ENCODE measurements at places on chromosomes 3 and 15.

DNA sequence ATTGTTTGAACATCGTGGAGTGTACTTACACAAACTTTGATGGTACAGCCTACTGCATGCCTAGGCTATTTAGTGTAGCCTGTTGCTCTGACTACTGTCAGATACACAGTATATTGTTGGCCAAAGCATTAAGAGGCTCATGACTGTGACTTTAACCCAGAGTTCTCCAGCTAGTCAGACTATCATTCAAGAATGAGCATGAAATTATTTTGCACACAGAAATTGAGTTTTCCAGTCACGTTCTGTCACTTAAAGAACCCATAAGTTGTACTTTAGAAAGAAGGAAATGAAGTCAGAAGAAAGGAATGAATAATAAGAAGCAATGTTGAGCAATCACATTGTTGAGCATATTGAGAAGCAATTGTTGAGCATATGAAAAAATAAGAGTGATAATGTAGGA, 37.6 kb upstream of the SLC22A13 start:
- DNase-seq: no peak

DNA sequence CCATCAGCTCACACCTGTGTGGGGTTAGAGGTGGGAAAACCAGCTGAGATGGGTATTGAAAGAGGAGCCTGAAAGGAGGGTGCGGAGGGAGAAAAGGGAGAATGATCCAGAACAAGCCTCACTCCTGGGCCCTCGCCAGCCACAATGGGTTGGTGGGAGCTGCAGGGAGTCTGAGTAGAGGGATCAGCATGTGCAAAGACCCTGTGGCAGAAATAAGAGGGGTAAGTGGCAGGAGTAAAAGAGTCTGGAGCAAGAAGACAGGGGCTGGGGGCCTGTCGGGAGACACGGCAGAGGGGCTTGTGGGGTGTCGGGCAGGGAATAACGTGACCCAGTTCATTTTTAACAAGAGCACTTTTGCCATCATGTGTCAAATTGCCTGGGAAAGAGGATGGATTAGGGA, 34.0 kb downstream of the CCDC33 start:
- DNase-seq: no peak

DNA sequence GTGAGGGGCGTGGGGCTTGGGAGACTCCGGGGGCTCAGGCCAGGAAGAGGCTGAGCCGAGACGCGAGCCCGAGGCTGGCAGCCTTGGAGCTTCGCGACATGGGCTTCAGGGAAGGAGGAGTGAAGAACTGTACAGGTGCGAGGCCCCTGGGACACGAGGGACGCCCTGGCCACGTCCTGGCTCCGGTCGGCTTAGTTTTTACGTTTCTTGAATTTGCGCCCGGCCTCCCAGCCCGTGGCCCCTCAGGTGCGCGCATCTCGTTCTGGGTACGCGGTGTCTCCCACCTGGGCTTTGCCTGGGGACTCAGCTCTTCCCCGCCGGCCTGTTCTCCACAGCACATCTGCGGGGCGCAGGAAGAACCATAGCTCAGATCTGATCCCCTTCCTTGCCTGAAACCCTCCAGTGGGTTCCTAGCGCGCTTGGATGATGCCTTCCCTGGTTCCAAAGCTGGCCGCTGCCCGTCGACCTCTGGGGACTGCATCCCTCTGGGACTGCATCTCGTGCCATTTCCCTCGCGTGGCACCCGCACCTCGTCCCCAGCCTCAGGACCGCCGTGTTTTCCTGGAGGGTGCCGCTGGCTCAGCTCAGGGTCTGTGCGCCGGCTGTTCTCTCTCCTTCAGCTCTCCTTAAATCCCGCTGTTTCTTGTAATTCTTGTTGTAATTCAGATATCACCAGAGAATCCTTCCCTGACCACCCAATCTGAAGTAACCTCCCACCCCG, 614 bp downstream of the CHCHD6 start:
- no peak for DNase-seq

DNA sequence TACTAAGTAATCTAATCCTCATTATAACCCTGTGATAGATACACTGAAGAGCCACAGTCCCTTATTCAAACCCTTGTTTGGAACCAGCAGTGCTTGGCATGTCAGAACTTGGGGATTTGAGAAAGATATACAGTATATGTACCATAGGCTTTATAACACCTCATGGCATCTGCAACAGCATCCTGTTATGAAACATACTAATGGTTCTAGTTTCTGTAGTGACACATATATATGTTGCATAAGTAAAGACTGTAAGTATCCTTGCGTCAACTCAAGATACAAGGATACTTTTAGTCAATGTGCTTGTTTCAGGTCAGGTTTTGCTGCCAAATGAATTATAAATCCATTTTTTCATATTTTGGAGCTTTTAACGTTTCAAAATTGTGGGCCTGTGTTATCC, 58.5 kb downstream of the CCNL1 start:
- DNase-seq: no peak

- DNase-seq: no peak
Measured at GRCh38 chr3:64300790-64301423, 75.6 kb upstream of the PRICKLE2 start.

DNA sequence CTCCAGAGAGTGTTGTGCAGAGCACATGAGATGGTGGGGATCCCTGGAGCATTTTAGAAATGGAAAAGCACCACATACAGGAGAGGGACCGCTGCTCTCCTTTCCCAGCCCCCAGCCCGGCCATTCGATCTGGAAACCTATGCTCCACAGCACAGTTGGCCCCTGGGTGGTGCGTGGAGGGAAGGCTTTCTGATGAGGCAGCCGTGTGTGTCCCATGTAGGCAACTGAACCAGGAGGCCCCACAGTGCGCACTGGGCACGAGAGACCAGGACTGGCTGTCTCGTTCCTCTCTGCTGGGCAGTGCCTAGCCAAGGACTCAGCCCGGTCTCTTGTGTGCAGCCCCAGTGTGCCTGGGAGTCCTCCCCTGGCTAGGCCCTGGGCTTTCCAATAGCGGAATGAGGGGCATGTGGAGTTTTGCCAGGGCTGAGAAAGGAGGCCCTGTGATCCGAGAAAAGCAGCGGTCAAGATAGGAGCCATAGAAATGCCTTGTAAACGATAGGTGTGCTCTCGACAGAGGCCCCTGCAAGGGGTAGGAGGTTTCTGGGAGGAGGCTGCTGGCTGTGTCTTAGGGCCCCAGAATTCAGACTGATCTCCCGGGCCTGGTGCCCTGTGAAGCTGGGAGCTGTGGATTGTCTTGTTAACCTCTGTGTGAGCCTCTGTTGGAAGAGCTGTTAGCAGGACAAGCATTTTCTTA, 39.0 kb downstream of the CHDH start:
- peak; percentile 49 for DNase-seq

- no peak for DNase-seq
Measured at GRCh38 chr3:173098959-173099358, 42.1 kb downstream of the SPATA16 start.

DNA sequence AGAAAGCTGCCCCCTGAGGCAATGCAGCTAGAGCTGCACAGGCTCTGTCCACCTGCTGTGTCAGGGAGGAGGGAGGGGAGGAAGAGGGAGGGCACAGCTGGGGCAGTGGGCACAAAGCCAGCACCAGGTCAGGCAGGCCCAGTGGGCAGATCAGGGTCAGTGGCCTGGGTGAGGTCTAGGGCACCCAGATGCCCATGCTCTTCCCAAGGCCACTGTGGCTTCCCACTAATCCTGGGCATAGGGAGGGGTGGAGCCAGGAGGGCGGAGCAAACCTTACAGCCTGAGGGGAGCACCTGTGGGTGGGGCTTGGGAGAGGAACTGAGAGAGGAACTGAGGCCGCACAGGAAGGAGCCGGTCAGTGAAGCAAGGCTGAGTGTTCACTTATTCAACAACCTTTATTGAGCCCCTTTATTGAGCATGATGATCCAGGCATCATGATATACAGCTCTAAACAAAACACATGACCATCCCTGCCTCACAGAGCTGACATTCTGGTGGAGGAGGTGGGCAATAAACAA, 55.0 kb downstream of the RHCG start:
- no peak for DNase-seq

- peak; percentile 27 for DNase-seq
Measured at GRCh38 chr15:31440754-31441311, 114.2 kb downstream of the KLF13 start.

- DNase-seq: no peak
Measured at GRCh38 chr15:35695003-35695402, 149.0 kb upstream of the DPH6 start.

DNA sequence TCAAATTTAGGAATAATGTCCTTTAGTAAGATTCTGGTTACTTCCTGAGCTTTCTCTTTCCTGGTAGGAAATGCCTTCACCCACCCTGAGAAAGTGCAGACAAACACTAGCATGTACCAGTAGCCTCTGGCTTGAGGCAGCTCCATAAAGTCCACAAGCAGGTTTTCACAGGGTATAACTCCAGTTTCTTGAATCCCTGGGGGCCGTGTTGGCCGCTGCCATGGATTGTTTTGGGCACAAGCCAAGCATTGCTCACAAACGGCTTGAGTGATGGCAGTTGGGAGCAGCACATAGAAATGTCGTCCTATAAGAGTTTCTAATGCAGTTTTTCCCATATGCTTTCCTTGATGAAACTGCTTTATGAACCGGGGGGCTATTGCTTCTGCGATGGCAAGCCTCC, 164.1 kb downstream of the STXBP5L start:
- DNase-seq: peak; percentile 55

DNA sequence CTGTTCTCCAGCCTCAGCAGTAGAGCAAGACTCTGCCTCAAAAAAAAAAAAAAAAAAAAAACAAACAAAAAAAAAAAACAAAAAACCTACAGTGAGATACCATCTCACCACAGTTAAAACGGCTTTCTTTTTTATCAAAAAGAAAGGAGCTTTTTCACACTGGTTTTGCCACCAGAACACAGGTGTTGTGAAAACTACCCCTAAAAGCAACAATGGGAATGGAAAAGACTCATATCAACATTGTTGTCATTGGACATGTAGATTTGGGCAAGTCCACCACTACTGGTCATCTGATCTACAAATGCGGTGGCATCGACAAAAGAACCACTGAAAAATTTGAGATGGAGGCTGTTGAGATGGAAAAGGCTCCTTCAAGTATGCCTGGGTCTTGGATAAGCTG, 24.8 kb upstream of the SLC25A38 start:
- no peak for DNase-seq

DNA sequence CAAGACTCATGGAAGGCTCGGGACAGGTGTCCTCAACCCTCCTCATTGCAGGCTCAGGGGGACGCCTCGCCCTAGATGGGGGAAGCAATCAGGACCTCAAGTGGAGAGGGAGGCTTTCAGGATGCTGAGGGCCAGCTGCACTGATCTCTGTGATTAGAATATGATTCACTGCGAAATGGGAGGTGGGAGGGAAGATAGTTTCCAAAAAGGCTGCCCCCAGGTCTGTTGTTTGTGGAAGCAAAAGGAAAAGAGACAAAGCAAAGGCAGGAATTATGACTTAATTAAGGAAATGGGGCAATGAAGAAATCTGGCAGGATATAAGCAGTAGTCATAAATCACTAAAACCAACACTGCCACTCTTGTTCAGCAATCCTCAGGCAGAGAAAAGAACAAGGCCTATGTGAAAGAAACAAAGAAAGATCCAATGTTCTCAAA, 85.6 kb upstream of the ABHD17C start:
- DNase-seq: no peak

DNA sequence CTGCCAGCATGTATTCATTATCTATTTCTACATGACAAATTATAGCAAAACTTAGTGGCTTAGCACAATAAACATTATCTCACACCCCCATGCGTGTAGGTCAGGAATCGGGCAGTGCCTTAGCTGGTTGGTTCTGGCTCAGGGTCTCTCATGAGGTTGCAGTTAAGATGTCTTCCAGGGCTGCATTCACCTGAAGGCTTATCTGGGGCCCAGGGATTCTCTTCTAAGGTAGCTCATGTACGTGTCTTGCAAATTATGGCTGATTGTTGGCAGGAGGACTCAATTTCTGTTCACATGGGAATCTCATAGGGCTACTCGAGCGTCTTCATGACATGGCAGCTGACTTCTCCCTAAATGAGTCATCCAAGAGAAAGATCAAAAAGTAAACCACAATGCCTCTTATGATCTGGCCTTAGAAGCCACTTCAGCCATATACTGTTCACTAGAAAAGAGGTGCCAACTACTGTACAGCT, 42.9 kb upstream of the TSC22D2 start:
- DNase-seq: no peak

DNA sequence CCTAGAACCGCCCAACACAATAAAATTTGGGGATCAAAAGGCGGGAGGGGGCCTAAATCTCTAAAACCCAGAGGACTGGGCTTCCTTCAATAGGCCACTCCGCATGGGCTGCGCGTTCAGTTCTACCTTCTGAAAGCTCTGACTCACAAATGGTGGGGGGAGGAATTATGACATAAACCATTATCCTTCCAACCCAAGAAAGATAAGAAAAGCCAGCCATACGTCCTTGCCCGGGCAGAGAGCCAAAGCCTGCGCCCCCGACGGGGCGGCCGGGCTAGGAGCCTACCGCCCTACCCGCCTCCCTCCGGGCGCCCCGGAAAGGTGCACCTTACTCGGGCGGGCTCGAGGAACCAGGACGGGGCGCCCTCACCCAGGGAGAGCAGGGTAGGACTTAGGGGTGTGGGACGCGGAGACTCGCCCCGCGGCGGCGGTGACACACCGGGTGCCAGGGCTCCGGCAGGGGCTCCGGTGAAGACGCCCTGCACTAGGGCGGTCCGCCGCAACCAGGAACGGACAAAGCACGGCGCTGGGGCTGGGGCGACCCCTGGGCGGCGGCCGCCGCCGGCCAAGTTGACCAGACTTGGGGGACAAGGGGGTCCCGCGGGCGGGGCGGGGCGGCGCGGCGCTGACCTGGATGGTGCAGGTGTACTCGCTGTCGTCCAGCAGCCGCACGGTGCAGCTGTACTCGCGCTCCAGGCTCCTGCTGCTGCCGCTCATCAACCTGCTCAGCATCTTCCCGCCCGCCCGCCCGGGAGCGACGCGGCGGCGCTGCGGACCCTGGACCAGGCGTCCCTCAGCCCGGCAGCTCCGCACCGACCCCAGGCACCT, 534 bp downstream of the FRMD5 start:
- peak; percentile 13 for DNase-seq

- no peak for DNase-seq
Measured at GRCh38 chr15:87129916-87130315, 1050.2 kb downstream of the AGBL1 start.

DNA sequence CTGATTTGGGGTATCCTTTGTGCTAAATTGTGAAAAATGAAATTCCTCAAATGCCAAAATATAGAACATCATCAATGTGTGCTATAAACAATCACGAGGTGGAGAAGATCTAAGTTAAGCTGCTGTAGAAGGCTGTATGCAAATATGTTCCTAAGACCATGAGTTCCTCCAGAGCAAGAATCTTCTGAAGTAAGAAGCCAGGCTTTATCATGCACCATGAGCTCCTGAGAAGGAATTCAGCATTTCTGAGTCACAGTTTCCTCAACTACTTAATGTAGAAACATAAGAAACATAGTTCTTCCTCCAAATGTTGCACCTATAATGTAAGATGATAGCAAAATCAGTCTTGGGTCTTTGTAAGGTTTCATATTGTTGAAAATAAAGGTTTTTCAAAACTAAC, 241.7 kb upstream of the MDFIC2 start:
- no peak for DNase-seq
